HFF-Myc (cell line): ENCODE measurements at places on chromosomes 11 and 22.

DNA sequence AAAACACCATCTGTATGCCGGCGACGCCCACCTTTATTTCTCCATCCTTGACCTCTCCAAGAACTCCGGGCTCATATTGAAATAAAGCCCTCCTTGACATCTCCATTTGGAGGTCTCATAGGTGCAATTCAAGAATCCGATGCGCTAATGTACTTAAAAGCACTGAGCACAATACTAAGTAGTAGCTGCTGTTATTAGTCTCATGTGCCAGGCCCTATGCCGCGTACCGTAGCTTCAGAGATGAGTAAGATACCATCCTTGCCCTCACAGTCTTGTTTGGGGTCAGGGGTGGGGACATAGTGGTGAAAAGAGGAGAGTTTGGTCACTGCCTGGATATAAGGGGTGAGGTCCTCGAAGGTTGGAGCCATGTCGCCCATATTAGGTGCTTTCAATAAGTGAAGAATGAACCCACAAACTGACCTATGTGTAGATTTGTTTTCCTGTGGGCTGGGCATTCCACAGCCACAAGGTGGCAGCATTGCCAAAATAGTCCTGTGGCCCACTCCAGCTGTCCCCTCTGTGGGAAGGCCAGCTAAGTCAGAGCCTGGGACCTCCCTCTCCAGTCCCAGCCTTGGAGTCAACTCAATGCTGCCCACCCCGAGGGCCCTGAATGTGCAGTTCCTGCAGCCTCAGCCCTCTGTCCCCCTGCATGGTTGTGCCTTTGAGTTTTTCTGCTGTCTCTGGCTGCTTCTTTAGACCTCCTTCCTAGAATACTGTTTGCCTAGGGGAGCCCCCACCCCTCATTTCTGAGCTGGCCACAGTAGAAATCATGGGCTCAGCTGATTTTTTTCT is 6.5 kb downstream of the DCPS start:
- DNase-seq: peak; percentile 38

GRCh38 chr11:9847636-9848035 is 183.8 kb downstream of the SWAP70 start:
- no peak for DNase-seq

DNA sequence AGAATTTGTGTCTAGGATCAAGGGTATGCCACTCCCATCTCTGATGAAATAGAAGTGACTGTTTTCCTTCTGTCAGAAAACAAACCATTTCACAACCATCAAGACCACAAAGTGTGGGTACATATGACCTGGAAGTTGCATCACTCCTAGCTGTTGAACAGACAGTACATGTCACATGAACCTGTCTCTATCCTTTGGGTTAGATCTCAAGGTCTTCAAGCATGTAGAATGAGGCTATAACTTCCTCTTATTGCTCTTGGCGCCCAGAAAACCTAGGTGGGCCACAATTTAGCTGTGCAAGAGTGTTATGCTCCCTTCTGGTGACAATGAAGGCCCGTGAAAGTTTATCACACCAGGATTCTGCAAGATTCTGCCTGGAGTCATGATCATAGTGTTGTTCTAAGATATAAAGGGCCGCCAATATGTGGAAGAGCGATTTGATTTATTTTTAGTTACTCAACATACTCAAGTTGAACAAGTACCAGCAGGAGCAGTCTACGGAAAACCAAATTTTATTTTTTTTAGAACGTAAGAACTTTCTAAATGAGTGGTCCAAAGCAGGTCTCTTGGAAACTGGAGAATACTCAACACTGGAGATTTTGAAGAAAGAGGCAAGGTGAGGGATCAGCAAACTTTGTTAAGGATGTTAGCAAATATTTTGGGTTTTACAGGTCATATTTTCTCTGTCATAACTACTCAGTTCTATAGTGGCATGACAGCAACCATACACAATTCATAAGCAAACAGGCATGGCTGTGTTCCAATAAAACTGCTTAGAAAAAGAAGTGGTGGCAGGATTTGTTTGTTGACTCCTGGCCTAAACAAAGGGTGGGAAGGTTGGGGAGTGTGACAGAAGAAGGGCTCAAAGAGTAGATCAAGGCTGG is 101.8 kb downstream of the USP35 start:
- DNase-seq: no peak

DNA sequence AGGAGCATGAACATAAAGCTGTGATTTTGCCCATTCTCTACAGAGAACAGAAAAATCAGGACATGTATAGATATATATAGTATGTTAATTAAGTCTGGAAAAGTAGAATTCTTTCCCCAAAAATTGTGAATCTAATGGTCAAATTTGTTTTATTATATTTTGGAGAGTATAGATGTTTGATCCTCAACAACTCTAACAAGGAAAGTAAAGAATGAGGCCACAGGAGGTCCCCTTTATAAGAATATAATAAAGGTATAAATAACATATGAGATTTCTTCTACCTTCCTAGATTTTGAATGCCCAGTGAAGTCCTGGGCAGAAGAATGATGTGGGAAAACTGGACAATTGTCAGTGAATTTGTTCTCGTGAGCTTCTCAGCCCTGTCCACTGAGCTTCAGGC is at the start of gene OR10A4:
Gene OR10A4 (plus strand): TSS at position 301 of the 400 bp plus-strand sequence. CDS start 23 bp downstream, at position 324.
- DNase-seq: no peak

DNA sequence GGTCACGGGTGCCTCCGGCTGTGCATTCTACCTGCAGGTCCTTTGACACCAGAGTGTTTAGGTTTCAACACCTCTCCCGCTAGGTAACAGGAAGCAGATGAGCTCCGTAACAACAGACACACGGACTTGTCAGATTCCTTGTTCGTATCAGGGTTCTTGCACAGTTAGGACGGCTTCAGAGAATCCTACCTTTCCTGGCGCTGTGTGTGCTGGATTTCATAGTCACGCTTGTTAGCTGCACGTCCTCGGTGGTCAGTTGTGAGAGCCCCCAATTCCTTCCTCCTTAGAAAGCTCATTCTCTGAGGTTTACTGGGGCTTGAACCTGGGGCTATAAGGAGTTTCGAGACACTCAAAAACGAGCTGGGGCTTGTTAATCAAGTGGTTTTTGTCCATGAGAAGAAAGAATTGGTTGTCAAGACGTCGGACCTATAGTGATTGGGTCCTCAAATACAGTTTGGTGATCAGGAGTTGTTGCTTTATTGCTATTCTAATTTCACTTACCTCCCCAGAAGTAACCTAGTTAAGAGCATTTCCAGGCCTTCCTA is 664 bp downstream of the DDB2 start:
- DNase-seq: no peak

- no peak for DNase-seq
These were observed 95.7 kb downstream of the TRMU start for GRCh38 chr22:46430961-46431838.

DNA sequence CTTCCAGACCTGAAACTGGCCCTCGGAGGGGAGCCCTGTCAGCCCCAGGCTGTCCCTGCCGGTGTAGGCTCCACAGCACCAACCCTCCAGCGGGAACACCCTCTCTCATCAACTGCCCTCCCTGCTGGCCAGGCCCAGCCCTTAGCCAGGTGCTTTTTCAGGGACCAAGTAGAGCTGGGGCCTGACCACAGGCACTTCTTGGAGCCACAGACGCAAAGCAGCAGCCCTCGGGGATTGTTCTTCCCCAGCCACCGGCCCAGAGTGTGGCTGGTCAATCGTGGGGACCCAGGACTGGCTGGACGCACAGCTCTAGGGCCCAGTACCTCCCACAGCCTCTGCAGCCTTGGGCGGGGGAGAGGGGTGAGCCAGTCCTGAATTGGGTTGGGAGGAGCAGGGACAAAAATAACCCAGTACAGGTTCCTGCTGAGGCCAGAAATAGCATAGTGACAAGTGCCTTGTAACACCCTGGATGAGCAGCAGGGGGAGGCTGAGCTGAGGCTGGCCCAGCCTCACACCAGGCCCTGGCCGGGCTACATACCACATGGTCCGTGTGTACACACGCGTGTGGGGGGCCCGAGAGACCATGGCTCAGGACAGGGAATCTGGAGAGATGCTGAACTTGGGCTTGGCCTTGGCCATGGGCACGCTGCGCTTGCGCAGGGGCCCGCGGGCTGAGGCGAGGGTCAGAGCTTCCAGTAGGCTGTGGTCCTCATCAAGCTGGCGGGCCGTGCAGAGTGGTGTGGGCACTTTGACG is 2.0 kb downstream of the KCNJ11 start:
- no peak for DNase-seq

- no peak for DNase-seq
These were observed 82.1 kb downstream of the USP47 start for GRCh38 chr11:11923828-11924227.

DNA sequence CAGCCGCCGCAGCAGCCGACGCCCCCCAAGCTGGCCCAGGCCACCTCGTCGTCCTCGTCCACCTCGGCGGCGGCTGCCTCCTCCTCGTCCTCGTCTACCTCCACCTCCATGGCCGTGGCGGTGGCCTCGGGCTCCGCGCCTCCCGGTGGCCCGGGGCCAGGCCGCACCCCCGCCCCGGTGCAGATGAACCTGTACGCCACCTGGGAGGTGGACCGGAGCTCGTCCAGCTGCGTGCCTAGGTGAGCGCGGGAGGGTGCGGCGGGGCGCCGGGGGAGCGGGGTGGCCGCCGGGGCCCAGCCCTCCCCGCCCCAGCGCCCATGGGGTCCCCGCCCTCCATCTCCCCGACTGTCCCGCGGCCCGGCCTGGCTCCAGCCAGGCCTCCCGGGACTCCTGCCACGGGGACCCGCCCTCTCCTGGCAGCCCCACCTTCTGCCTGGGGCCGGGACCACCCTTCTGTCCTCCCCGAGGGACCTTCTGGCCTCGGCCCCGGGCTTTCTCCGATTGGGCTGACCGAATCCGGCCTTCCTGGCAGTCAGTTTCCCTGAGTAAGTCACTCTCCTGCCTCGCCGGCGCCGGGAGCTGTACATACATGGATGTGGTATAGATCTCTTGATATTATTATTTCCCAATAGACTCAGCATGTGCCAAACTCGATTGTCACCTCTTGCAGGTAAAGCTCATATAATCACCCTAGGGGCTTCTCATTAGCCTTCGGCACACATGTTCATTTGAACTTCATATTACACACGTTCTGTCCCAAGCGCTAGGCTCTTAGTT is 720 bp downstream of the PACS1 start:
- no peak for DNase-seq

GRCh38 chr22:46972901-46973831 is 210.7 kb downstream of the TBC1D22A start:
- DNase-seq: no peak

DNA sequence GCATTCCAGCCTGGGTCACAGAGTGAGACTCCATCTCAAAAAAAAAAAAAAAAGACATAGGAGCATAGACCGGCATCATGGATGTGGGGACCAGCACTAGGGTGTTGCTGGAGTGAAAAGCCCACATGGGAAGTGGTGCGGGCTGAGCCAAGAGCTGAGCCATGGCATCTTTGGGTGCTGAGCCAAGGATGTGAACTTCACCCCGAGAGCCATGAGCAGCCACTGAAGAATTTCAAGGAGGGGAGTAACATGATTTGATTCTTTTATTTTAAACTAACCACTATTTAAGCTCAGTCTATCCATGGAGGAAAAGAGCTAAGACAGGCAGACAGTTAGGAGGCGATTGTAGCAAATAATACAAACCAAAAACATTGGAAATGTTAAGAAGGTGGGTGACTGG is 57.4 kb downstream of the AHNAK start:
- no peak for DNase-seq

DNA sequence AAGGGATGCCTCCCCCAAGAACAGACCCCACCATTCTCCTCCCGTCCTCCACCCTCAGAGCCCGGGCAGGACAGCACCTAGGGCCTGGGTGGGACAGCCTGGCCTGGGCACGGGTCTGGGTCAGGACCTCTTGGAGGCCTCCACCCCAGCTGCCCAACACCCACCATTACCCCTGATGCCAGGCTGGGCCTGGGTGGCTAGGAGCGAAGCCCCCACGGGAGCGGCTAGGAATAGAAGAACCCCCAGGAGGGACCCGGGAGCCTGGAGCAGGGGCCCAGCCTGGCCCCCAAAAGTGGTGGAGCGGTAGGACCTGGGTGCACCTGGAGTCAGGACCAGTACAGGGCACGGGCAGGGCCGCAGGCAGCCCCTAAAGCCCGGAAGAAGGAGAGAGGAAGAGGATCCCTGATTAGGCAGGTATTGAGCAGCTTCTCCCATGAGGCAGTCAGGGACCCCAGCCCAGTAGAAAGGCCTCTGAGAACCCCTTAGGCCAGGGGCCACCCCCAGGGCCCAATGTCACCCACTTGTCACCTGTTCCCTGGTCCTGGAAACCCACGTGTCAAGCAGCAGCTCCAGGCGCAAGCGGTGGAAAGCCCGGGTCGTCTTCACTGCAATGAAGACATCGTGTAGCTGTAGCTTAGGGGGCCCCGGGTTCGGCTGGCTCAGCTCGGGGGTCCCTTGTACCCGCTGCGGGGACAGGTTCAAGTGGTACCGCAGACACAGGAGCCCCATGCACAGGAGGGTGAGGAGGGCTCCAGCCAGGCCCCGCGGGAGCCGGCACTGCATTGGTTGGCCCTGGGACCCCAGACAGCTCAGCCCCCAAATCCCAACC is 575 bp downstream of the MFNG start:
- no peak for DNase-seq

DNA sequence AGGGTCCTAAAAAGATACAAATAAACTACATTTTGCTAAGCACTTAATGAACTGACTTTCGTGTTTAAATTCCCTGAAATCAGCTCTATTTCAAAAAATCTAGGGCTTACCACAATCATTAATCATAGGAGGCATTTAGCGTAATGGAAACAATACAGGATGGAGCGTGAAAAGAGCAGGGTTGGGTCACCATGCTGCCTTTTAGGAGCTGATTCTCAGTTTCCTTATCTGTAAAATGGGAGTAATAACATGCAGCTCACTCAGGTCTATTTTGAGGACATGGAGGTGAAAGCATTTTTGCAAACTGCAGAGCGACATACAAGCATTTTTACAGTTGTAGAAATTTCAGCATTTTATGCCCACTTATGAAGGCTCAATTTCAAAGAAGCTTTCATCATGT is 407.0 kb downstream of the TENM4 start:
- no peak for DNase-seq

GRCh38 chr11:11171854-11172253 is 181.2 kb downstream of the CSNK2A3 start:
- no peak for DNase-seq

DNA sequence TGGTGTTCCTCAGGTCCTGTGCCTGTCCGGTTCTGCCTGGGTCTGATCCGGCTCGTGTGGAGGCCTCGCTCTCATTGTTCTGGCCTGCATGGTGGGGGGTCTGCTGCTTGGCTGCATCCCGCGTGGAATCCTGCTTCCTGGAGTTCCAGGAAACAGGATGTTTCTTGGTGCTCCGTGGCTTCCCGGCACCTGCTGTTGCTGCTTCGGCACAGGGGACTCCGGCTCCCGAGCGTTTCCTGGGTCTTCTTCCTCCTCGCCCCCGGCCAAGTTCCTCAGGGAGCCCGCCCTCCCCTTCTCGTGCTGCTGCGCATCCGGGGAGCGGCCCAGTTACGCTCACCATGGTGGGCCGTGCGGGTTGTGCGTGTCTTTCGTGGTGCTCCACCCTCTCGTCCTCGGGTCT is 29.9 kb downstream of the GLB1L2 start:
- no peak for DNase-seq
